ENCODE measurements at places on chromosomes 7 and 10. TPM values are rescaled to one million over a fixed set of nuclear protein-coding genes. Genes with fewer than 3 reads are reported as not detected.

DNA sequence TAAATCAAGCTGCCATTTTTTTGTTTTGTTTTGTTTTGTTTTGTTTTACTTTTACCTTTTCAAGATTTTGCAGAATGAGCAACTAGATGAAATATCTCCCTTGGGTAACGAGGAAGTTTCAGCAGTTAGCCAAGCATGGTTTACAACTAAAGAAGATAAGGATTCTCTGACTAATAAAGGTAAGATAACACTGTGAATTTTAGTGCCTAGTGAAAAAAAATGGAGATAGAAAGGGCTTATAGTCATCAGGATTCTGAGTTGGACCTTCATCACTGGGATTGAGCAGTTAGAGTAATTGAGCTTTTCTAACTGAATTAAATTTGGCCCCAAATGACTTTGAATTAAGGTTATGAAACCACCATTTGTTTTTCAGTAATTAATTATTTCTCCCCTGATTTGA lies 21.2 kb downstream of the DMTF1 start:
- no peak for ATAC-seq

GRCh38 chr7:91553410-91553895 lies 289.2 kb downstream of the FZD1 start:
- no peak for ATAC-seq

- ATAC-seq = no peak
These were observed 180.5 kb downstream of the NRP1 start for GRCh38 chr10:33153968-33154327.

The TMEM130 gene
- 0.15 TPM for total RNA-seq

All from gastroesophageal sphincter (tissue), 4 donors.